8988T (cell line): ENCODE measurements at places on chromosomes 7 and 10.

DNA sequence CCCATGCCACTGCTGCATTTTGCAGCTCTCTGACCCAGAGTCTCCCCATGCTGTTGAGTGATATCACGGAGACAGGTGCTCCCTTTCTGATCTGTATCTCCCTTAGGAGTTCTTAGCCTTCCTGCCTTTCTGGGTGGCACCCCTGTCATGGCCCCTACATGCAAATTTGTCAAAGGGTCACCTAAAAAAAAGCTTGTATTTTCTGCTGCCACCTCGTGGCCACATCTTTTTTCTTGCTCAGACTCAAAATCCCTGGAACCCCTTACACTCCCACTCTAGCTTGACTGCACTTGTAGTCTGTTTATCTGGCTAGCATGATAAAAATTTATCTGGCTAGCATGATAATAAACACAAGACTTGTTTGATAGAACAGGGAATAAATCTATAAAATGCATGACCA, 809.1 kb downstream of the SORCS1 start:
- no peak for DNase-seq

GRCh38 chr7:30166155-30166840, 31.5 kb downstream of the MTURN start:
- DNase-seq = no peak

DNA sequence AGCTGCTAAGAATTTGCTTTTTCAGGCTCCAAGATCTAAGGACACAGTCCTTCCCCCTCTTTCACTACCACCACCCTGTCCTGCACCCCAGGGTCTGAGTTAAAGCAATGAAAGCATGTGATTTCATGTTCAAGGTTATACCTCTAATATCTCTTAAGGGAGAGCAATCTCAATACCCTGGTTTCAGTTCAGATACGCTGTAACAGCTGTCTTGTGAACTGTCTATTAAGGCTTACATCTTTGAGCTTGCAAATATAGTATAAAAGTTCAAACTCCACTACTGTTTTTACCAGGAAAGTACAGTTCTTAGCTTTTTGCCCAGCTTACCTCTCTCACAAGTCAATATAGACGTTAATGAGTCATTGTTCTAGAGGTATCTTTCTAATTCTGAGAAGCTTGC, 2.6 kb downstream of the CPVL start:
- DNase-seq = no peak

- DNase-seq = peak; percentile 20
Measured at GRCh38 chr7:143214789-143215679, 6.8 kb upstream of the TAS2R40 start.

DNA sequence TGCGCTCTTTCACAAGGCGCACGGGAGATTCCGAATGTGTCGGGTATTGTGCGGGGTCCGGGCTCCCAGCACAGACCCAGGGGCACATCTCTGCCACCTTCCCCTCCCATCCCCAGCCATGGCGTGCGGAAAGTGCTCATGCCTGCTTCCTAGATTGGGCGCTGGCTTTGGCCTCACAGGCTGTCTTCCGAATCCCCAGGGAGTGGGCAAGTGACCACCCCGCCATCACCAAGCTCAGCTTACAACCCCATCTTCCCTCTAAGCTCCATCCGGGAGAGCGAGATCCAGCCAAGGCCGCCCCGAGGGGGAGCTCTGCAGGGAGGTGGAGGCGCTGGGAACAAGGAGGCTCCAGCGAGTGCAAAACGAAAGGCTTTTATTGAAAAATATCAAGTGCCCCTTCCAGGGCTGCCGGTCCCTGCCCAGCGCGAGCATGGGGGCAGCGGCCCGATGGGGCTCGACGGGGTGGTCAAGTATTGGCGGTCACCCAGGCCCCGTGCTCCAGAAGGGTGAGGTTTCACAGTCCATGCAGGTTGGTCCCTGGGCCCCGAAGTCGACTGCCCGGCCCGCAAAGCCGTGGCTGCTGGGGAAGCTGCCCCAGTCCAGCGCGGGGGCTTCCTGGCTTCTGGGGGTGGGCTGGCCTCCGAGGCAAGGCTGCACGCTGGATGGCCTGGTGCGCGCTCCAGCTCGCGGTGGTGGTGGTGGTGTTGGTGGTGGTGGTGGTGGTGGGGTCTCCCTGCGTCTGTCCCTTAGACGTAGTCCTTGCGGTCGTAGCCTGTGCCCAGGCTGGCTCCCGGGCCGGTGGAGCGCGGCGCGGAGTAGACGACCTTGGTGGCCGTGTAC, 1.2 kb downstream of the CLDN3 start:
- no peak for DNase-seq

- no peak for DNase-seq
Measured at GRCh38 chr10:118106426-118106825, 59.7 kb upstream of the RAB11FIP2 start.

GRCh38 chr10:12559578-12560178, 210.3 kb downstream of the CAMK1D start:
- no peak for DNase-seq

DNA sequence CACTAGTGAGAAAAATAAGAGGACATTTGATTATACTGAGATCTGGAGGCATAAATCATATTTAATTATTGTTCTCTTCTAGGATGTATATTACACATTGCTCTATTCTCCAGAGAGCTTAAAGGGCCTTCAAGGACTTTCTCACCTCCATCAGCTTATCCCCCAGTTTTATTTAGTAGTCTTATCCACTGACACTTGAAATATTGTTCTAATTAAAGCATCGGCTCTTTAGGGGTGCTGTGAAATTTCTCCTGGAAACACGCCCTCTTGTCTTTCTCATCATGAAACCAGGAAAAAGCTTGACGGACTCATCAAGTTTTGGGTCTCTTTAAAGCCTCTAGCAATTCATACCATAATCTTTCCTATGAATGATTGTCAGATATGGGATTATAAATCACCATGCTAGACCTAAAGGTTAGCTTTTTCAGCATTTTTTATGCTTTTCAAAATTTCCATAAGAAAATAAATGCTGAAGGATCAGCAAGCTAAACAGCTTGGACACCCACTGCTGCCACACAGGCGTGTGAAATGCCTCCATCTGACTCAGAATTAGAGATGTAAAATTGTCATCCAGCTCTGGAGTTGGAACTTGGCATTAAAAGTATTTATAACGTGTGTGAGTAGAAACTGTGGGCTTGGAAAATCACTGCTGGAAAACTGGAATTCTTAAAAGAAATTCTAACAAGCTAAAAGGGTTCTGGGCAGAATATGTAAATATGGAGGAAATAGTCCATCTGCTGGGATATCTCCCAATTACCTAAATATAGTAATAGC, 216.3 kb downstream of the CHRM2 start:
- DNase-seq = no peak

GRCh38 chr10:121500701-121501332, 97.4 kb downstream of the FGFR2 start:
- no peak for DNase-seq

- DNase-seq = no peak
Measured at GRCh38 chr10:20090831-20091230, 274.6 kb downstream of the PLXDC2 start.

GRCh38 chr7:32204361-32205018, 134.3 kb upstream of the PDE1C start:
- DNase-seq = peak; percentile 22

- DNase-seq = no peak
Measured at GRCh38 chr7:151565541-151565940, 45.8 kb upstream of the RHEB start.

- DNase-seq = no peak
Measured at GRCh38 chr7:124712017-124712416, 53.6 kb downstream of the GPR37 start.

DNA sequence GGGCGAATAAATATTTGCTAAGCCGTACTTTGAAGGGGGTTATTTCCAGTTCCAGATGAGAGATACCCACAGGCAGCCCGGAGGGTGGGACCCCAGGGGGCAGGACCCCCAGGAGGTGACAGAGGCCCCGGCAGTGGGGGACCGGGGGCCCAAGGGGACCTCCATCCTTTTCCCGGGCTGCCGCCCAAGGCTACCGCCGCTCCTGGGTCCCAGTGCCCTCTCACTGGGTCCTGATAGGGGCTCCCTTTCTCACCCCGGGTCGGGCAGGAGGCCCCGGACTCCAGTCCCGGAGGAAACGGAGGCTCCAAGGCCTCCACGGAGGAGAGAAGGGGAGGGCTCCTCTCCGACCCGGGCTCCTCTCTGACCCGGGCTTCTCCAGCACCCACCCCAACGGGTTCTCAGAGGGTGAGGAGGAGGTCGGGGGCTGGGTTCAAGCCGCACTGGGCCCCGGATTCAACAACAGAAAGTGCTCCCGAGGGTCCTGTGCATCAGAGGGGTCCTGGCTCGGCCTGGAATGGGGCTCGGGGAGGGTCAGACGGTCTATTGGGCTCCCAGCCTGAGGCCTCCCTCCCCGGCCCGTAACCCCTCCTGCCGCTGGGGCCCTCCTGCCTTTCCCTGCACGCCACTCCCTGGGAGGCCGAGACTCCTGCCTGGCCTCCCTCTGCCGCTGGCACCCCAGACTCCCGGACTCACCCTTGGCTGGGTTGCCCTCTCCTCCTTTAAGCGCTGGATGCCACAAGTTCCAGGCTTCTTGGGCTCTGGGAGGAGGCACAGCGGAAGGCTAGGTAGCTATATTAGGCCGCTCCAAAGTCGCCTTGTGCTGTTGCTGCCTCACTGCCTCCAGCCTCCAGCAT, 62.5 kb downstream of the ZNF37A start:
- DNase-seq = no peak
